ENCODE measurements at places on chromosomes 5 and 9.

GRCh38 chr5:54887663-54888062 lies 97.7 kb downstream of the ESM1 start:
- no peak overlapping the region for H3K27ac ChIP-seq
- H3K4me3 ChIP-seq: no peak overlapping the region
- no peaks in the 10 kb centered on the region for H3K36me3 ChIP-seq
- DNase-seq: no peak

DNA sequence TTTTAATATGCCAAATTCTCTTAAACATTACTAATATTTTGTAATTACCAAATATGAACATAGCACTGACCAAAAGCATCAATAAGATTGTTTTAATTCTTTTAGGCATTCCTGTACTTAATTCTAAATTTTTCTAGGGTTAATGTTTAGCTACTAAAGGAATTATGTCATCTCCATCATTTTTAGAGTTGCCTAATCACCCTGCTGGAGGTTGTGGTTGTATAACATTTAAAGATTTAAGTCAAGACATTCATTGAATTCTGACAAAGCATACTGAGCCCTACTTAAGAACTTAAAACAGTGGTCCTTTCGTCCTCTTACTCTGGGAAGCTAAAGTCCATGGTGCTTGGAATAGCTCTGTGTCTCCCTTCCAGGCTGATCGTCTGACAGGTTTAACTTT lies 28.1 kb upstream of the DAB2 start:
- no peak overlapping the region for H3K27ac ChIP-seq
- DNase-seq: no peak
- no peaks in the 10 kb centered on the region for H3K36me3 ChIP-seq

- no peak overlapping the region for H3K4me3 ChIP-seq
- H3K27me3 ChIP-seq: no peaks in the 10 kb centered on the region
- no peaks in the 10 kb centered on the region for H3K36me3 ChIP-seq
- DNase-seq: no peak
- peaks cover 14% of the 10 kb centered on the region for H3K4me1 ChIP-seq
- no peak overlapping the region for H3K27ac ChIP-seq
Measured at GRCh38 chr9:14151451-14151850, 162.5 kb downstream of the NFIB start.

GRCh38 chr9:82606492-82607382 lies 456.2 kb downstream of the RASEF start:
- H3K4me1 ChIP-seq: no peaks in the 10 kb centered on the region
- H3K27me3 ChIP-seq: no peaks in the 10 kb centered on the region
- H3K27ac ChIP-seq: no peak overlapping the region
- H3K36me3 ChIP-seq: no peaks in the 10 kb centered on the region
- H3K4me3 ChIP-seq: no peak overlapping the region

GRCh38 chr9:98099346-98099745 lies 19.7 kb downstream of the TRIM14 start:
- peaks cover 57% of the 10 kb centered on the region for H3K36me3 ChIP-seq
- no peaks in the 10 kb centered on the region for H3K27me3 ChIP-seq

- H3K27ac ChIP-seq: no peak overlapping the region
- no peaks in the 10 kb centered on the region for H3K4me1 ChIP-seq
- no peaks in the 10 kb centered on the region for H3K27me3 ChIP-seq
- no peaks in the 10 kb centered on the region for H3K36me3 ChIP-seq
- H3K4me3 ChIP-seq: no peak overlapping the region
- DNase-seq: no peak
Measured at GRCh38 chr9:99582814-99583213, 238.9 kb upstream of the NR4A3 start.

DNA sequence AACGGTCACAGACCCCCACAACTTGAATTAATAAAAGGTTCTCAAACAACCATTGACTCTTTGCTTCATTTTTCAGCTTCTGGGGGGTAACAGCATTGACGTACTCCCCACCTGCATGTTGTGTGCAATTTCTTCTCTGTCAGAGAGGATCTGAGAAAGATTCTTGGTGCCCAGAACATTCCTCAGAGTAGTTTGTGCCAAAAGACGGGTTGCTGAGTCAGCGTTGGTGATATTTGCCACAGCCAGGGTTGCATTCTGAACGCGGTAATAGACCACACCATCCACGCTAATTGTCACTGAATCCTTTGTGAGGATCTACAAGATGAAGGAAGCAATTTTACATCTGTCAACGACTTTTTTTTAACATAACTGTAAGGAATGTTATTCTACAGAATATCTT lies 21.0 kb downstream of the STOM start:
- DNase-seq: no peak
- no peak overlapping the region for H3K27ac ChIP-seq
- no peaks in the 10 kb centered on the region for H3K4me1 ChIP-seq
- H3K27me3 ChIP-seq: peaks cover 27% of the 10 kb centered on the region
- H3K36me3 ChIP-seq: no peaks in the 10 kb centered on the region

- no peak overlapping the region for H3K27ac ChIP-seq
- H3K27me3 ChIP-seq: peaks cover 10% of the 10 kb centered on the region
- H3K4me3 ChIP-seq: no peak overlapping the region
- H3K36me3 ChIP-seq: no peaks in the 10 kb centered on the region
Measured at GRCh38 chr5:39469777-39470415, 45.1 kb upstream of the DAB2 start.

- H3K36me3 ChIP-seq: peaks cover 5% of the 10 kb centered on the region
- peak overlapping the region; percentile 81 for H3K27ac ChIP-seq
- DNase-seq: peak; percentile 32
- peaks cover 57% of the 10 kb centered on the region for H3K4me1 ChIP-seq
- peak overlapping the region; percentile 79 for H3K4me3 ChIP-seq
- no peaks in the 10 kb centered on the region for H3K27me3 ChIP-seq
Measured at GRCh38 chr9:78030296-78030552, 1.4 kb downstream of the GNAQ start.

DNA sequence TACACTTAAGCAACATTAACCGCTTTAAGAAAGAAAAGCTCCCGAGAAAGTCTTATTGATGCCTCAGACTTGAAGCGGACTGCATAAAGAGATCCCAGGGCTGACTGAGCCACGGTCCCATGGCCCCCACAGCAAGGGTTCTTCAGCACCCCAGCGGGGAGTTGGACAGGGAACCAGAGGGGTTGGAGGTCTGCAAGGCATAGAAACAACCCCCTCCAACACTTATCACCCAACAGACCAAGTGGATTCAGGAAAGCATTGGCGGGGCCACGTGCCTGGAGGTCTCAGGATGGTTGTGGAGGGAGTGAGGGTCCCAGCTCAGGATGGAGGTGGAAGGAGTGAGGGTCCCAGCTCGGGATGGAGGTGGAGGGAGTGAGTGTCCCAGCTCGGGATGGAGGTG lies 143.7 kb upstream of the IRX2 start:
- H3K4me3 ChIP-seq: no peak overlapping the region
- no peak overlapping the region for H3K27ac ChIP-seq
- peaks cover 1% of the 10 kb centered on the region for H3K4me1 ChIP-seq
- no peaks in the 10 kb centered on the region for H3K27me3 ChIP-seq
- DNase-seq: no peak

- H3K27me3 ChIP-seq: no peaks in the 10 kb centered on the region
- no peak overlapping the region for H3K27ac ChIP-seq
- H3K4me1 ChIP-seq: peaks cover 30% of the 10 kb centered on the region
- H3K4me3 ChIP-seq: no peak overlapping the region
- H3K36me3 ChIP-seq: no peaks in the 10 kb centered on the region
- no peak for DNase-seq
Measured at GRCh38 chr5:54746777-54747398, 229.3 kb downstream of the SNX18 start.

- no peak overlapping the region for H3K27ac ChIP-seq
- H3K27me3 ChIP-seq: peaks cover 2% of the 10 kb centered on the region
Measured at GRCh38 chr5:176671399-176671798, 24.1 kb downstream of the TSPAN17 start.

GRCh38 chr9:75230469-75230868 lies 142.2 kb downstream of the OSTF1 start:
- H3K36me3 ChIP-seq: no peaks in the 10 kb centered on the region
- no peak overlapping the region for H3K27ac ChIP-seq
- no peaks in the 10 kb centered on the region for H3K4me1 ChIP-seq
- no peak for DNase-seq
- no peaks in the 10 kb centered on the region for H3K27me3 ChIP-seq
- no peak overlapping the region for H3K4me3 ChIP-seq

DNA sequence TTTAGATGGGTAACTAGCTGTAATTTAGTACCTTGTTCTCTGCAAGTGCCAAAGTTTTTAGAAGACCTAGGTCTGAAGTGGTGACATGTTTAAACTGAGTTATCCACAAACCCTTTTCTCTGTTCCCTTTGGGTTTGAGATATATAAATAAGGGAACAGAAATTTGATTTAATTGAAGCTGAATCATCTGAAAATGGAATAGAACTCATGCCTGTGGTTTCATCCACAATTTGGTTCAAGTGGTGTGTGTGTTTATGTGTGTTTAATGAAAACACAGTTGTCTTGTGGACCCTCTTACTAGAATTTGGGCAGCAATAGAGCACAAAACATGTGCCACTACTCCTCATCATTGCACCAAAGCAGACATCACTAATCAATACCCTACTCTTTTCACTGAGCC lies 216.9 kb downstream of the GLIS3 start:
- no peaks in the 10 kb centered on the region for H3K27me3 ChIP-seq
- no peak overlapping the region for H3K4me3 ChIP-seq
- H3K4me1 ChIP-seq: no peaks in the 10 kb centered on the region
- no peaks in the 10 kb centered on the region for H3K36me3 ChIP-seq

DNA sequence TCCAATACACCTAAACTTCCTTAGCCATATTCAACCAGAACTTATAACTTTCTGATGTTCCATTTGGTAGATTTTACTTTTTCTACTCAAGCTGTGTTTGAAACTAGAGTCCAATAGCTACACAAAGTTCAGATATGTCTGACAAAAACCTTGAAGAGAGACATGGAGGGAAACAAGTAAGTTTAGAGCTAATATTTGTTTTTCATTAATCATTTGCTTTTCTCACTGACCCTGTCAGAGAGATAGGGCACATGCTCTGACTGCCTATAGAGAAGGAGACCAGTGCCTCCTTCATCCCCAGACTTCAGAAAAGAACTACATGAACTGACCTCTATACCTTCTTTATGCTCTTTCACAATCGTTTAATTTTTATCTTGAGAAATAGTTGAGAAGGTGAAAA lies 157.0 kb upstream of the PPP1R2B start:
- H3K27ac ChIP-seq: no peak overlapping the region
- H3K36me3 ChIP-seq: no peaks in the 10 kb centered on the region
- no peak for DNase-seq
- H3K4me1 ChIP-seq: no peaks in the 10 kb centered on the region
- H3K27me3 ChIP-seq: peaks cover 13% of the 10 kb centered on the region
- H3K4me3 ChIP-seq: no peak overlapping the region

DNA sequence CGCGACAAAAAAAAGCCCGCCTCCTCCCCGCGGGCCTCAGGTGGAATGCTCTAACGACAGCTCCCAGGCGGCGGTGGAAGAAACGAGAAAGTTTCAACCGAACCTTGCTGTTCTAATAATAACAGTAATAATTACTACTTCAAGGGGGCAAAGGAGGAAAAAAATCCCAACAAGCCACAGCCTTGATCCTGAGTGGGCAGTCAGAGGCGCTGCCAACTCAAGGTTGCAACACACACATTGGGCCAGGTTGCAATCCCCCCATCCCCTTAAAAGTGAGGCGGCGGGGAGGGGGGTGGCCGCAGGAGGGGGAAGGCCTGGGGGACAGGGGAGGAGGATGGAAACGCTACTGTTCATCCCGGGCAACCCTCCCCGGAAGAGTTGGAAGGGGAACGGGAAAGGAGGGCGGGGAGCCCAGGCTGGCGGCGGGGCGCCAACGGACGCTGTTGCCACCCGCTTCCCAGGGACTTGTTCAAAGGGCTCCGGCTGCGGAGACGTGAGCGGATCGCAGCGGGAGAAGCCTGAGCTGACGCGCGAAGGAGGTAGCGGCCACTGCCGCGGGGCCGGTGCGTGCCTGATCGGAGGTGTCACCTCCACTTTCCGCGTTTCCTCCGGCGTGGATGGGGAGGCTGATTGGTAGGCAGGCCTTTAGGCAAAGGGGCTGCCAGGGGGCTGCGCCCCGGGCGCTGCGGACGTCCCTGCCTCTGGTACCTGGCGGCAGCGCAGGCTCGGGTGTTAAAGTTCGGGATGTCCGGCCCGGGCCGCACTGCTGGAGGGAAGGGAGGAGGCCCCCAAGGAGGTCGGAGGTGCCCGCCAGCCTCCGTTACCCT lies 647 bp downstream of the SMARCA2 start:
- H3K4me3 ChIP-seq: peak overlapping the region; percentile 98
- no peaks in the 10 kb centered on the region for H3K36me3 ChIP-seq
- no peaks in the 10 kb centered on the region for H3K27me3 ChIP-seq
- peak overlapping the region; percentile 89 for H3K27ac ChIP-seq
- H3K4me1 ChIP-seq: peaks cover 37% of the 10 kb centered on the region

DNA sequence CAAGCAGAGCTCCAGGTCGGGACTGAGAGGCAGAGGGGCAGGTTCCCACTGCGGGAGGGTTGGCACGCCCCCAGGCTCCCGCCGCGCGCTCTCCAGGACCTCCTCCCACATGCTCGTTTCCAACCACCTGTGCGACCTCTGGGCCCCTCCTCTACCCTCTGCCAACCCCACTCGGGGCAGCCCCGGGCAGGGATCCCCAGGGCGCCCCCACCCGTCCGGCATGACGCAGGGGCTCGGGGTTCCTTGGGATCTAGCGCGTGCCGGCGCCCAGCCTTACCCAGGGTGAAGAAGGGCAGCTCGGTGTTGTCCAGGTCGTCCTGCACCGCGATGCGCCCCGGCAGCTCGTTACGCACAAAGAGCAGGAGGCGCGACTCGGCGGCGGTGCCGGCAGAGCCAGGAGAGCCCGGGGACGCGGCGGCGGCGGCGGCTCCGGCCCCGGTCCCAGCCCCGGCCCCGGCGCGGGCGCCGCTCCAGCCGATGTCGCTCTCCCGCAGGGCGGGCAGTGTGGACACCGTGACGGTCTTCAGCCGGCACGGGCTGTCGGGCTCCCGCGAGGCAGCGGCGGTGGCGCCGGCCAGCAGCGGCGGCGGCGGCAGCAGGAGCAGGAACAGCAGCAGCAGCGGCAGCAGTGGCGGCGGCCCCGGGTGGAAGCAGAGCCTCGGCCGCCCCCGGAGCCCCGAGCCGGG lies 494 bp downstream of the ASTN2 start:
- no peaks in the 10 kb centered on the region for H3K27me3 ChIP-seq
- H3K4me1 ChIP-seq: no peaks in the 10 kb centered on the region
- no peak overlapping the region for H3K4me3 ChIP-seq
- no peaks in the 10 kb centered on the region for H3K36me3 ChIP-seq

- no peak overlapping the region for H3K27ac ChIP-seq
- no peaks in the 10 kb centered on the region for H3K4me1 ChIP-seq
- no peak for DNase-seq
- no peaks in the 10 kb centered on the region for H3K27me3 ChIP-seq
- H3K4me3 ChIP-seq: no peak overlapping the region
- no peaks in the 10 kb centered on the region for H3K36me3 ChIP-seq
Measured at GRCh38 chr9:124125651-124125977, 114.0 kb downstream of the LHX2 start.

DNA sequence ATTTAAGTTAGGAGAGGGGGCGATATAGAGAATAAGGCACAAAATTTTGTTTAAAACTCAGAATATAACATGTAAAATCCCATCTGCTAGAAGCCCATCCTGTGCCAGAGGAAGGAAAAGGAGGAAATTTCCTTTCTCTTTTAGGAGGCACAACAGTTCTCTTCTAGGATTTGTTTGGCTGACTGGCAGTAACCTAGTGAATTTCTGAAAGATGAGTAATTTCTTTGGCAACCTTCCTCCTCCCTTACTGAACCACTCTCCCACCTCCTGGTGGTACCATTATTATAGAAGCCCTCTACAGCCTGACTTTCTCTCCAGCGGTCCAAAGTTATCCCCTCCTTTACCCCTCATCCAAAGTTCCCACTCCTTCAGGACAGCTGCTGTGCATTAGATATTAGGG lies 18.3 kb downstream of the MOCS2 start:
- peak overlapping the region; percentile 28 for H3K27ac ChIP-seq
- H3K4me3 ChIP-seq: no peak overlapping the region
- H3K27me3 ChIP-seq: no peaks in the 10 kb centered on the region
- peaks cover 9% of the 10 kb centered on the region for H3K36me3 ChIP-seq
- H3K4me1 ChIP-seq: peaks cover 38% of the 10 kb centered on the region

Measured in DND-41 (cell line).